ENCODE measurements at places on chromosomes 4 and X.

DNA sequence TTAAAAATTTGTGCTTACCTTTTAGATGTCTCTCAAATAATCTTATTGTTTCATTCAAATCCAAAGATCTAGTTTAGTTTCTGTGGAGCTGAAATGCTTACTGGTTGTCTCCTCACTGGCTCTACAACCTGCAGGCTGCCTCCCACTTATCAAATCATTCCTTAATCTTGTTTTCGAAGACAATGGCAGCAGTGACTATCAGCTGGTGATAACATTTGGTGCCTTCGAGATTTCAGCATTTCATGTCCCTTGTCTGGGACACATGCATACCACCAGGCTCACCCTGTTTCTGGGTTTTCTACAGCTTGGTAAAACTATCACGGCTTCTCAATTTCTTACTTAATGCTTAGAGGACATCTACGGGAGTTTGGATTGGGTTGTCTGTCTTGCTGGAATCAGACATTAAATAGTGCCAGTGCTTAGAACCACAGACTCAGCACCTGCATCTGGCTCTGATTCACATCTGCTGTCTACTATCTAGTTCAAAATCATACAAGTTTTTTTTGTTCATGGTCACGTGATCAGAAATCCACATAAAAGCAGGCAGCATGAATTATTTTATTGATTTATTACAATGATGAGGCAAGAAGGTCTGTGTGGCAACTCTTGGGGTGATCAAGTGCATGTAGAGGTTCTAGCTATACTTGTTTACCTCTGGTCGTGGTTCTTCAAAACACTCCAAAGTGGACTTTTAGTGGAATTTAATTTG, 32.0 kb upstream of the SMARCAD1 start:
- DNase-seq: no peak

DNA sequence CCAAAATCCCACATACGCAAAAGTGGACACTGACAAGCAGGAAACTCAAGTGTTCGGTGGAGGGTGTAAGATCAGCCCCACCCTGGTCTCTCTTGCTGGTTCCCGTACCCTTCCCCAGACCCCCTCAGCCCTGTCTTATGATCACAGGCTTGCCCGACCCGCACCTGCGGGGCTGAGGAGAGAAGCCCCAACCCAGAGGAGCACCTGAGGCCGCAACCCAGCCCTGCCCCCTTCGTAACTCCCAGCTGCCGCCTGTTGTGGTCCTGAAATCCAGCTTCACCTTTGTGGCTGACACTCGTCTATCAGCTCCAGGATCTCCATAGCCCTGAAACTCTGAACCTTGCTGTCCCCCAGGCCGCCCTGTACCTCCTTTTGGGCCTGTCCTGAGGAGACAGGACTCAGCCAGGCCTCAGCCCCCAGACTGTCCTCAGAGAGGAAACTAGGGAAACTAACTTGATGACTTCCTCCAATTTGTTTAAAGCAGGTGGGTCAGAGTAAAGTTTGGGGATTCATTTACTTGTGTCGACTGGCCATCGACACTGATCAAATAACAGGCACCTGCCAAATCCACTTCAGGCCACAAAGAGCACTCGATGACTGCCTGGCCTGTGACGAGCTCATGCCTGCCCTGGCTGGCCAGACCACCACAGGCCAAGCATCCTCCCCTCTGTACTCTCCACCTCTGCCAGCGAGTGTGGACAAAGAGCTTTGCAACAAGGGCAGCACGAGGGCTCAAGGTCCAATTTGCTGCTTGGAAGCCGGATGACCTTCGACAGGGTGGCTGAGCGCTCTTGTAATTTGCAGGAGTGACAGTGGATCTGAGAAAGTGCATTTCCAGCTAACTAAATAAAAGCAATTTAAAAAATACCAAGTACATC, 19.3 kb downstream of the DCTD start:
- DNase-seq: no peak

GRCh38 chr4:8198206-8198905, 734 bp upstream of the SH3TC1 start:
- DNase-seq: no peak

GRCh38 chr4:75786938-75787337, 62.6 kb downstream of the USO1 start:
- no peak for DNase-seq

DNA sequence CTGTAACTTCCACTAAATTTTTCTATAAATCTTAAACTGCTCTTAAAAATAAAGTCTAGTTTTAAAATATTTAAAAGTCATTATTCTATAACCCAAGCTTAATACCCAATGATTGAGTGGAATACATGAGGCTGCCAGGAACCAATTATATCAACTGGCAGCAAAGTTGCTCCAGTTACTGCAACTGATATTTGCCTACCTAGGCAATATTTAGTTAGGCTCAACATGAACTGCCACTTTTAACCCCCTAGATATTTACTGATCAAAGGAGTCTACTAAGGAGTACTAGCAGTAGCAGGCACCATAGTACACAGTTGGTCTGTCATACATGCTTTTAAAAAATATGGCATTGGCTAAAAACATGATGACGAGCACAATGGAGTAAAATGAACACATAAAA, 29.9 kb upstream of the RADX start:
- DNase-seq: no peak

DNA sequence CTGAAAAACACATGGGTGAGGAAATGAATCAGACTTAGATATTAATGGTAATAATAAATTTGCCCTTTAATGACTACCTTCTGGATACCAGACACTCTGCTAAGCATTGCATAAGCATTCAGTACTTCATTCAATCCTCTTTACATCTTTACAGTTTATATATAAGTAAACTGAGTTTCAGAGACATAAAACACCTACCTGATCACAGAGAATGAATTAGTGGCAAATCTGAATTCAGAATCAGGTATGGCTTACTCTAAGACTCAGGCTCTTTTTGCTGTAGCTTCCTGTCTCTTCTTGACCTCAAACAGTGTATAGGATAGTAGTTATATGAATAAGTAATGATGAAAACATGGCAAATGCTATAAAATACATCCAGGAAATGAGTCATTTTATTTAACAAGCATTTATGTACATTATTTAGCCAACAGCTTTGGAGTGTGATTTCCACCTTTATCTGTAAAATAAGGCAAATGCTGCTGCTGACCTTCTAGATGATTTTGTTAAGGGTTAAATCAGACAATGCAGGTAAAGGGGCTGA, 83.9 kb downstream of the VEGFC start:
- no peak for DNase-seq

DNA sequence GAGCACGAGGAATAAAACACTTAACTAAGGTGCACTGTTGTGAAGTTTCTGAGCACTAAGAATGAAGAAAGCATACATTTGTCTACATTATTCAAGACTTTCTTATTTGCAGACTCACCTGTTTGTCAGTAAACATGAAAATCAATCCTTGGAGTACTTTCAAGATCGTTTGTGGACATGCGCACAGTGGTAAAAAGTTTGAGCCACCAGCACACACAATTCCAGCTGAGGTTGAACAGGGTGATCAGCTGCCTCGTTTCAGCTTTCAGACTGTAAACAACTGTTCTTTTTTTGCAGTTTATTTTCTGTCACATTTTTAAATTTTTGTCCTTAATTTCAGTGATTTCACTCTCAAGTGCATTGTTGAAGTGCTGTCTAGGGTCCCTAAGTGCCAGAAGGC, 143.8 kb upstream of the VCX2 start:
- no peak for DNase-seq
